Upper lobe of right lung (tissue), 1 donor: ENCODE measurements at places on chromosomes 5 and 9.

DNA sequence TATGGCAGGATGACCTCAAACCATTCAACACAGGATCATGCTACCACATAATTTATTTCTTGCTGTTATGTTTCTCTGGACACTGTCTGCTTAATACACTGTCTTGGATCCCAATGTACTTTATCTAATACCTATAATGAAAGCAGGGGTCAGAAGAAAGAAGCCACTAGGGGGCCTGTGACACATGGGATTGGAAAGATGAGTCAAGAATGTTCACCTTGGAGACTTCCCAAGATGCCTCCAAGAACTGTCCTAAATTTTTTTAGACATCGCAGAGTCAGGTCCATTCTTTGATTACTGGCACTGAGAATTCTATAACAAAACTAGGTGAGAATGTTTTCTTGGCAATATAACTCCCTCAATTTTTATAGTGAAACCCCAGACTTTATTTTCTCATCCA is 305.8 kb upstream of the SMARCA2 start:
- no peak for DNase-seq

- no peak for DNase-seq
Measured at GRCh38 chr9:10008101-10008799, 604.6 kb downstream of the PTPRD start.

GRCh38 chr5:61450493-61451279 is 118.6 kb downstream of the ZSWIM6 start:
- no peak for DNase-seq

GRCh38 chr9:100011062-100011681 is 87.6 kb downstream of the ERP44 start:
- no peak for DNase-seq

DNA sequence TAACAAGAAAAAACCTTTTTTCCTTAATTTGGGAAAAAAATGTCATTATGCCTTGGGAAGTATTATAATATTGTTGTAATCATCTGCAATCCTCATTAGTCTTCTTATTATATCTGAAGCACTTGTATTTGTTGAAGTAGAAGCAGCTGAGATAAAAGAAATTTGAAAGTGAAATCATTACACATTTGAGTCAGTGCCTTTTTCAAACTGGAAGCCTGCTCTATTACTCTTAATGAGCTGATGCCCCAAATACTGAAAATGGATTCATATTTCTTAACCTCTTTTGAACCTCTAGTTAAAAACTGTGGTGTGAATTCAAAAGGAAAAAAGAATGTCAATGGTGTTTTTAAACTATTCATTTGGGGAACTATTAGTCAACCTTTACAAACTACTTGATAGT is 1027.7 kb downstream of the NR2F1-AS1 start:
- no peak for DNase-seq

GRCh38 chr5:38621840-38622437 is 65.5 kb upstream of the LIFR start:
- no peak for DNase-seq

DNA sequence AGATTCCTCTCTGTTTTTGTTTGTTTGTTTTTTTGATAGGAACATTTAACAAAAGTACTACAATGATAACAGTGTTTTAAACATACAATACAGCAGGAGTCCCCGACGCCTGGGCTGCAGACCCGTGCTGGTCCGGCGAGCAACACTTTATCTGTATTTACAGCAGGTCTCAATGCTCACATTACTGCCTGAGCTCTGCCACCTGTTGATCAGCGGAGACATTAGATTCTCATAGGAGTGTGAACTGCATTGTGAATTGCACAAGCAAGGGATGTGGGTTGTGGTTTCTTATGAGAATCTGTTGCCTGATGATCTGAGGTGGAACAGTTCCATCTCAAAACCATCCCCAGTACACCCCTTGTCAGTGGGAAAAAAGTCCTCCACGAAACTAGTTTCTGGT is 1068.5 kb upstream of the CDH10 start:
- DNase-seq: no peak

DNA sequence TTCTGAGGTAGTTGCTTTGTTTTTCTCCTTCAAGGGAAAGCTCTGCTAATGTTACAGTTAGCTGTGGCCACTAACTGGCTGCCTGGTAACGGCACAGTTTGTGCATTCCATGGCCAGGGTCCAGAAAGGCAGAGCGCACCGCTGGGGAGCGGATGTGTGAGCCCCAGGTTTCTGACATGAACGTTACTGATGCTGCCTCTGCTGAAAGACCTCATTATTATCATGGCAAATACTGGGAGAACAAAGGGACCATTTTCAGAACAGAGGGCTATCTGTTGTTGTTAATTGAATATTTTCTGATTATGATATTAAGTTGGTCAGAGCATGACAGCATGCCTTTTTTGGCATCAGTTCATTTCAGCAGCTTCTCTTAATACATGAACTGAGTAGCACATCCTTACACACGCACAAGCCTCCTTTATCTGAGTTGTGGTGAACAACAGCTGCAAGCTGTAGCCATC is 134.1 kb downstream of the NUDT12 start:
- DNase-seq: no peak

DNA sequence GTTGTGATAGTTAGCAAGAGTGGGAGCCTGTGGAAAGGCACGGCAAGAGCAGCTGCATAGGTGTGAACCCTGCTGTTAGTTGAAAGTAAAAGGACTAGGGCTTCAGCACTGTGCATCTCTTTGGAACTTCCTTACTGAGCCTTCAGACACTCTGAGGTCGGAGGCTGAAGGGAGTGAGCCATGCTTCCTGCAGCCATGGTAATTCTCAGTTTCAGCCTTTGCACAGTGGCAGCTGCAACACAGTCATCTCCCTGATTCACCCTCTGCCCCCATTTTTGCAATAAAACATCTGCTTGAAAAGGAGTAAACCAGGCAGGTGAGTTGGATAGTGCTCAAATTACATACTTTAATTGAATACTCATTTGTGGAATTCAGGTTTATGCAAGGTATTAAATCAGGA is 6.5 kb upstream of the TLE4 start:
- DNase-seq: no peak

GRCh38 chr5:17024686-17025180 is 88.6 kb upstream of the MYO10 start:
- no peak for DNase-seq

- no peak for DNase-seq
Measured at GRCh38 chr5:9169557-9169902, 376.3 kb downstream of the SEMA5A start.

GRCh38 chr5:115666023-115666422 is 40.2 kb upstream of the TMED7 start:
- no peak for DNase-seq

- DNase-seq: no peak
Measured at GRCh38 chr5:160420331-160420610, 1.4 kb upstream of the PTTG1 start.

GRCh38 chr9:77949751-77950436 is 81.7 kb downstream of the GNAQ start:
- DNase-seq: no peak

- no peak for DNase-seq
Measured at GRCh38 chr5:169190849-169191248, 110.1 kb downstream of the SLIT3 start.
